ENCODE measurements at places on chromosomes 2 and 18.

DNA sequence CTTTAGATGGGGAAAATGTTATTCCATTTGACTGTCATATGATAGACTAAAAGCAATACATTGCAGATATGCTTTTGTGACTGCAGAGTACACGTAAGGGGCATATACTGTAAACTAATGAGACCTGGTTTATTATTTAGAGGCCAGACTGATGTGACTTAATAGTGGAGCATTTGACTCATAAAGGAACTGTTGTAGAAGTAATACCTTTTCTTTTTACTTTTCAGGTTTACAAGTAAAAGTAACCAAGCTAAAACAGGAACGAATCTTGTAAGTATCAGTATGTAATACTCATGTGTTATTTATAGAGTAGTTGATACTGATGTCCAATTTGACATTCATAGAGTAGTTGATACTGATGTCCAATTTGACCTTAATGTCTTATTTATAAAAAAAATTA, 13.1 kb downstream of the RBBP8 start:
- DNase-seq: no peak

GRCh38 chr2:102271844-102272243, 39.5 kb upstream of the IL1RL1 start:
- no peak for DNase-seq

GRCh38 chr18:62457877-62458276, 64.9 kb upstream of the ZCCHC2 start:
- no peak for DNase-seq

- DNase-seq: no peak
Measured at GRCh38 chr2:120253021-120253882, 600 bp downstream of the RALB start.

DNA sequence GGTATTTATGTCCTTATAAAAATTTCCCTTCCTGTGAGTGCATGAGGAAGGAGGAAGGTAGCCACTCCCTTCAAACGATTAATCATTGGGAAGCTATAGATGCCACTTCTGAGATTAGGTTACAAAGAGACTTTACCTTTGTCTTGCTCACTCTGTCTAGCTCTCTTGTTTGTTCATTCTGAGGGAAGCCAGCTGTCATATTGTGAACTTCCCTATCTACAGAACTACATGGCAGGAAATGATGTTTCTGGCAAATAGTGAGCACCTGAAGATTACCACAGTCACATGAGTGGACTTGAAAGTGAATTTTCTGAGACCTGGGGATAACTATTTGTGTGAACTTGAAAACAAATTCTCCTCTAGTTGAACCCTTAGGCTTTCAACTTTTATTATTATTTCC, 776.8 kb downstream of the CCDC85A start:
- DNase-seq: peak; percentile 52

Data from SHP77 treated with DMSO at 0.1 percent for 48 hours (cell line).